Activated CD4-positive, alpha-beta T cell treated with anti-CD3 and anti-CD28 coated beads, Interleukin-2, amount 50 U/mL, for 48 hours (primary cell): ENCODE measurements at places on chromosomes 5 and 9.
A peak's percentile ranks its signal among the peaks of the same experiment; 100 is the strongest.

DNA sequence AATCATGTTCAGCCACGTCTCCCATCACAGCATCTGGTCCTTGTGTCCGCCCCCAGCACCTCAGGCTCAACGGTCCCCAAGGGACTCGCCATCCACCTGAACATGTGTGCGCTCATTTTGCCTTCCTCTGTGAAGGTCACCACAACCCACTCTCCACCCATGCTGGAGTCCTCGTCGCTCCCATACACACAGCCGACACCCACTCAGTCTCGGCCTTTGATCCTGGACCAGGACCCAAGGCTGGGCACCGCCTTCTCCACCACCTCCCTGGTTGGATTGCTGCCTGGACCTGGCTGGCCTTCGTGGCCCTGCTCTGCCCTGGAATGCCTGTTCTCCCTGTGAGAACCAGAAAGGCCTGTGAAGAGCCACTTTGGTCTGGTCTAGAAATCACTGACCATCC, 60.3 kb downstream of the UBE2QL1 start:
- no peak for DNase-seq

- DNase-seq, result peak; percentile 80
Observed at GRCh38 chr9:127930231-127931091, at the start of gene PIP5KL1. Gene PIP5KL1 (minus strand): TSS chr9:127930777. CDS start chr9:127930752, 25 bp downstream.

DNA sequence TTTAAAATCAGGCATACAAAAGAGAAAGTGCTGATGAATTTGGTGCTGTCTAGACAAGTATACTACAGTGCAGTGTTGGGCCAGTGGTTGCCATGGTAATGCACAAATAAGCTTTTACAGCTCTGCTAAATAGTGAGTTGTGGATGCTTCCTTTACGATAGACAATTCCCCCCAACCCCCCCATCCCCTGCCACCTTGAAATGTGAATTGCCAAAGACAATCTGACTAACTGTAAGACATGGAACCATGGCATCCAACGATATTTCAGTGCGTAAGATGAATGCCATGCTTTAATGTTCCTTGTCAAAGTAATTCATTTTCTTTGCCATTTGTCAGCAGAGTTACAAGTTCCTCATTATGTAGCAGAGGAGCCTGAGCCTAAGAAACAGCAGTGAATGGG, 91.5 kb upstream of the NREP start:
- no peak for DNase-seq

DNA sequence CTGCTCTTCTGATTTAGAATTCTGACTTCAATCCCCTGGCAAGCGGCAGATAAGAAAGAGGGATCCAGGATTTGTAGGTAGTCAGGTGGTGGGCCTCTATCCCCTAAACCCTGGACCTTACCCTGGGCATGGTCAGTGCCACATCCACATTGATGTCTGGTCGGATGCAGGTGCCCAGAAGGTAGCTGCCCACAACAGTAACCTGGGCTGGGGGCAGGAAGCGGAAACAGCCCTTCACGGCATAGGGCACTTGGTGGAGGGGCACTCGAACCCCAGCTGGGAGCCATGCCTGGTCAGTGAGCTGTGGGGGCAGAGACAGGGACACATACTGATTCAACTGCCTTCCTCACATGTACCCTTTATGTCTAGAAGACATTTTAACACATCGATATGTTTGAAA, 3.8 kb downstream of the NOL6 start:
- no peak for DNase-seq

- DNase-seq, result no peak
Observed at GRCh38 chr5:150640311-150641005, at the start of gene SYNPO. Gene SYNPO (plus strand): TSS chr5:150640660. CDS start chr5:150648276, 7,616 bp downstream.

GRCh38 chr5:135488727-135489465, 36.7 kb upstream of the TIFAB start:
- no peak for DNase-seq

GRCh38 chr5:67199859-67200258, 3.3 kb upstream of the CD180 start:
- no peak for DNase-seq

GRCh38 chr5:15261269-15261995, 238.5 kb upstream of the FBXL7 start:
- no peak for DNase-seq

DNA sequence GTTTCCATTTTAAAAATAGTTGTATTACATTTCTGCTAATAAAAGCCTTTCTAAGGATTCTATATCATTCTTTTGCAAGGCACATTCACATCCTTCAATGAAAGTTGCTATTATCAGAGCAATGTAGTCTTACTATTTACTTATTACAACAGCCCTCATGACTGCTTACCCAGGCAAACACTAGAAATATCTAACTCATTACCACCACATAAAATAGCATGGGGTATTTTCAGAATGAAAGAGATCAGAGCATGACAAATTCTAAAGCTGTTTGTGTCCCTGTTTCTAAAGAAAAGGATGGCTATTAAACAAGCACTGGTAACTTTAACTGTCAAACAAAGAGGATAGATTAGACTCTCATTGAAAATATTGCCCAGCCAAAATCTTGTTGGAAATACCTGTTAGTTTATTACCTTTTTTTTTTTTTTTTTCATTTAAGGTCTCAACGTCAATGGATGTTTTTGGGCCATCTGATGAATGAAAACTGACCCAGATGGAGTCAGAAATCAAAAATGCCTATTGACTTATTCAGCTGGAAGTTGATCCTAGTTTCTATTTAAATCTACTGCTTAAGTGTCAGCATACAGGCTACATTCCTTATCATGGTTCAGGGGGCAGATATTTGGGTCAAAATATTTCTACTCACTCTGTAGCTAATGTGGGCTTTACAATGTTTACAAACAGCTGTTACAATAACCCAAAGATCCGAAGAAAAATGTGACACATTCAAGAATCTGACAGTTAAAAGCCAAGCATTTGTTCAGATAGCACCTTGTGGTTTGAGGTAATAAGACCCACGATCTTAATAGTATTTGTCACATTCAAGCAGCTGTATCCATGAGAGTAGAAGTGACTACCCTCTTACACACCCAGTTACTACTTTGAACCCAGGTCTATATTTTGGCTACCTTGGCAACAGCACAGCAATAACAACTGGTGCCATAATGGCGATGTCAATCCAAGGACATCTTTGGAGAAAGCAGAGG, 554.8 kb upstream of the MEF2C start:
- no peak for DNase-seq

DNA sequence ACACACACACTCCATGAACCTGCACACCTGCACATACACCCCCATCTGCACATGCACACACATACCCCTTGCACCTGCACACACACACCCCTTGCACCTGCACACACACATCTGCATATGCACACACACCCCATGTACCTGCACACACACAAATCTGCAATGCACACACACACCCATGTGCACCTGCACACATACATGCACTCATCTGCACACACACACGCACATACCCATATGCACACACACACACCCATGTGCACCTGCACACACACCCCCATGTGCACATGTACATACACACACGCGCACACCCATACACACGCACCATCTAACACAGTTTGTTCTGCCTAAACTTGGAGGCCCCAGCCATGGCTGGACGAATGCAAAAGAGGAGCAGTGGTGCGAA, 115.9 kb upstream of the SARDH start:
- no peak for DNase-seq

DNA sequence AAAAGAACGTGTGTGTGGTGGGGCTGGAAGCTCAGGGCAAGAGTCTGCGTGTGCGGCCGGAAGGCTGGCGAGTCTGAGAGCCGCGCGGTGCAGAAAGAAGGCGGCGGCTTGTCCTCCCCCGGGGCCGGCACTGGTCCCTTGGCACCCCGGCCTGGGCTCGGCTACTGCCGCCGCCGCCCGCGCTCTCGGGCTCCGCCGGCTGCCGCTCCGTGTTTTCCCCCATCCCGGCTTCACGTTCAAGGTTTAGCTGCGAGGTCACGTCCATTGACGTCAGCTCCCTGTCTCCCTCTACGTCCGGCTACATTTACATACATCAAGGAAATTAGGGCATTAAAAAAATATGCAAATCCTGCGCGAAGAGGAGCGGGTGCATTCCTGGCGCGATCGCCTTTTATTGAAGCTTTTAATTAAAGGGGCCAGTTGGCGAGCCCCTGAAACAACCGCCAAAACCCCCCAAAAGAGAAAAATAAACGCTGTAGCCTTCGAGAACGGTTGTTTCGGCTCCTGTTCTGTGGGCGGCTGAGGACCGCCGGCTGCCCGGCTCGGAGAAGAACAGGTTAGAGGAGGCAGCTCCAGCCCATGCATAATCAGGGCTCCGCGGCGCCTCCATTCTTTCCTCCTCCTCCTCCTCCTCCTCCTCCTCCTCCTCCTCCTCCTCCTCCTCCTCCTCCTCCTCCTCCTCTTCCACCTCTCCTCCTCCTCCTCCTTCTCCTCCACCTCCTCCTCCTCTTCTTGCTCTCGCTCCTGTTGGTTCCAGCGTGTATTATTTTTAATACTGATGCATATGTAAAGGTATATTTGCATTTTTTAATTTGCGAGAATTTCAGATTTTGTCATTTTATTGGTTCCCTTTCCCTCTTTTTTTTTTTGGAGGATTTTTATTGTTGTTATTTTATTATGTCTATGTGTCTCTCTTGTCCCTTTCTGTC, 207.0 kb downstream of the MEF2C start:
- DNase-seq, result no peak

GRCh38 chr5:36769129-36769770, 107.3 kb upstream of the NIPBL start:
- no peak for DNase-seq

GRCh38 chr5:87452837-87453236, 40.1 kb upstream of the CCNH start:
- DNase-seq, result no peak

DNA sequence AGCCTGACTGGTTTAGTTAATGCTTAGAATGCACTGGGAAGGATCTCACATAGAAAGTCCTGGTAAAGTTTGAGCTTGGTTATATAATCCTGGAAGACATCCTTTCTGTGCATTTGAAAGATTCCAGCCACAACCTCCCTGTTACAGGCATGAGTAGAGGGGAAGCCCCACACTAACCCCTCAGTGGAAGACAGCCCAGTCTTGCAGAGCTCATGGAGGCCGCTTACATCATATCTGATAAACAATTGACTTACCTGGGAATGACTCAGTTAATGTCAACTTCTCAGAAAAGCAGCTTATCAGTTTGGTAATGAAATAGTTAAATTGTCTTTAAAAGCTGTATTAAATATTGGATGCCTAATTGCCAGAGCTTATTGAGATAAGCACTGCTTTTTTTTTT, 28.1 kb upstream of the PDE8B start:
- DNase-seq, result no peak

DNA sequence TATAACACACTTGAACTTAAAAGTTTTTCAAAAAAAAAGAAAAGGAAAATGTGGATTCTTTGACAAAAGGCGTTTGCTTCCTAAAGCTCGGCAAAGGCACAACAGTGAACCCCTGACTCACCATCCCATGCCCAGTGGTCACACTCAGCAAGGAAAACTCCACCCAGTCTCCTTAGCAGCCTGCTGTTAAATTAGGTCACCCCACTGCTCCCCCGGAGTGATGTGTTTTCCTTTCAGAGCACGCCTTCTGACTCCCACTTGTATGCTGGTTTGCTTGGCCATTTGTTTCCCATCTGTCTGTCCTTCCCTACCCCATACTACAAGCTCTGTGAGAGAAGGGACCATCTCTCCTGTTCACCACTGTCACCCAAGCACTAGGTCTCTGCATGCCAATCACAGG, 23.8 kb downstream of the RETREG1 start:
- DNase-seq, result no peak

- no peak for DNase-seq
Observed at GRCh38 chr9:89466451-89467277, 31.2 kb downstream of the SEMA4D start.
